Central memory CD8-positive, alpha-beta T cell (primary cell): ENCODE measurements at places on chromosomes 2 and 18.

DNA sequence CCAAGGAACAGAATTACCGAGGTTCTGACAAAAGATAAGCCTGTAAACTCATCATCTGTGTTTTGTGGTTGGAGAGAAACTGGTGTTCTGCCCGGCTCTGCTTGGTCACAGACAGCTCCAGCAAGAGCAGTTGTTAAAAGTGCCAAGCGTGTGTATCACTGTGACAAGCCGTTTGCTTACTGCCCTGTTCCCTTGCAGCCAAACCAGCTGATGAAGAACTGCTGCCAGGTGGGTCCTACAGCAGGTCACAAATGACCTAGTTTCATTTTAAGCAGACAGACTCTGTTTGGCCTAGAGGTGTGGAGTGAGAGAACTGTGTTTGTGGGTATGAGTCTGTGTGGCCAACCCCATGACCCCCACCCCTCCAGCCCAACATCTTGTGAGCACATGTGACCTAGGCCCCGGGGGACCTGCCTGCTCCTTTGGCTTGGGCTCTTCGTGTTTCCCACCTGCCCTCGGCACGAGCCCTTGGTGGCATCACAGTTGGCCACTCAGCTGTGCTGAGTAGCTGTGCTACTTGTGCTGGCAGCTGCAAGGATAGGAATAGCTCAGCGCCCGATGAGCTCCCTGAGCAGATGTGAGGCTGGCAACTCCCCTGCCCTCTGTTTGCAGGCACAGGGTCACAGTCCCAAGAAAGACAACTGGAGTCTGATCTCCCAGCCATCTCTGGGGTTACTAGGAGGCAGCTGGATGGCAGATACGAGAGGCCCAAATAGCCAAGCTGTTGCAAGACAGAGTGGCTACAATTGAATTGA lies 9.7 kb downstream of the OXER1 start:
- no peaks in the 10 kb centered on the region for H3K4me1 ChIP-seq
- peaks cover 1% of the 10 kb centered on the region for H3K36me3 ChIP-seq
- H3K27ac ChIP-seq = no peak overlapping the region

GRCh38 chr2:120206022-120206581 lies 17.1 kb downstream of the TMEM185B start:
- H3K27me3 ChIP-seq = no peaks in the 10 kb centered on the region
- no peaks in the 10 kb centered on the region for H3K4me1 ChIP-seq
- peaks cover 3% of the 10 kb centered on the region for H3K36me3 ChIP-seq
- DNase-seq = no peak

DNA sequence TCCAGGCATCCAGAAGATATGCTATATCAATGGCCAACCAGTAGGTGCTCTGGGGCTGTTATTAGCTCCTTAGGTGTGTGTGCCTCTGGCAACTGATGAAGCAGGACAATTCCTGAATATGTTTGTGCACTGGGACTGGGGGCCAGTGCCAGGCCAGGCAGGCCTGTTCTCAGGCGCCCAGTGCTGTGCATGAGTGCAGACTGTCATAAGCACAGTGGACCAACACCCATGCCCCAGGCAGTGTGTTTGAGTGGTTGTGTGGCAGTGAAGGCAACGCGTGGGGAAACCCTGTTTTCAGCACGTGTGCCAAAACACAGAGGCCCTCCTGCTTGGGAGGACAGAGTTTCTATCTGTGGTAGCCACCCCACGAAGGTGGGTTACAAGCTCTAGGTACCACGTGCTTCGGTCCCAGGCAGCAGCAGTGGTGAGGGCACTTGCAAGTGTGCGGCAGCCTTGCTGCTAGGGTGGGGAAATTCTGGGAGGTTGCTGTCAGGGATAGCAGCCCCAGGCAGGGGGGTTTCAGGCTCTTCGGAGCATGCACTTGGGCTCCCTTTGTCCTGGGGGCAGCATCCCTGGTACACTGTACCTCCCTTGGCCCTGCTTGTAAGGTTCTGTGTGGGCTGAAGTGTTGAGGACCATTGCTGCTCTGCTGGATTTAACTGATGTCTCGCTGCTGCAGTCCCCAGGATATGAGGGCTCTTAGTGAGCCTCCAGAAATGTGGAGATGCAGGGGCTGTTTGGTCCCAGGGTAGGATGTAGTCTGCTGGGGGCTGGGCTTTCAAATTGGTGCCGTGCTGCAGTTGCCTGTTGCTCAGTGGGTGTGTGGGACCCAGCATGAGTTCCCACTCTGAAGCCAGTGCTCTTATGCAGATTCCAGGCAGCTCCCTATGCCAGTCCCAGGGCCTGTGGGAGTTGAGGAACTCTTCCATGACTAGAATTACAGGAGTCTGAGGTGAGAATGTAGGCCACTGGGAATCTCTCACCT lies 280.9 kb downstream of the RPRM start:
- H3K36me3 ChIP-seq = no peaks in the 10 kb centered on the region
- H3K27ac ChIP-seq = no peak overlapping the region
- DNase-seq = no peak
- H3K4me3 ChIP-seq = no peak overlapping the region

DNA sequence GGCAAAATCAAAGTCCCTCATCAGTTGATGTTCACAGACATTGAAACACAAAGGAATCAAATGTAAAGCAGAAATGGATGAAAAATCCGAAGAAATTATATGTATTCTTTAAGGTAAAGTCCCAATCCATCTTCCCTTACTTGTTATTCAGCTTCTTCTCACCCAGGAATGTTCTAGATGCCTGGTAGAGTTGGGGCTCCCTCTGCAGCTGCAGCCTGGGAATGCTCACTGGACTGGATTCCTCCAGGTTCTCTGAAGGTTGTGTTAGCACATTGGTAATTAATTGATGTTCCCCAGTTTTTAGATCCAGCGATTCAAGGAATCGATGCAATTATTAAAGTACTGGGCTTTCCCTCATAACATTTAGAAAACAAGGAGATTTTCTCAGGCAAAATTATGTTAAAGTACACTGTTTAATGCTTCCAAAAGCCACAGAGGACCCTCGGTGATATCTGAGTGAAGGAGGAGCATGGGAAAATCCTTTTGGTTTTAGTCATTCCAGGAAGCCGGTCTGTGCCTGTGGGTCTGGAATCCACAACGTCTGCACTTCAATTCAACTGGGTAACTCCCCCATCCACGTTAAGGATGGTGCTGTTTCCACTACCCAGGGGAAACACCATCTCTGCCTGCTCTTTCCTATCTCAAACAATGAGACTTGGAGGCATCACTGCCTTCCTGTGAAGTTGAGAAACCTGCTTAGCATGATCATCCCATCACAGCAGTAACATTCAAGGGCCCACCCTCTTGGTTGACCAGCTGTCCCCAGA lies 22.0 kb downstream of the NTSR2 start:
- no peaks in the 10 kb centered on the region for H3K4me1 ChIP-seq
- no peak overlapping the region for H3K4me3 ChIP-seq
- no peak for DNase-seq
- H3K27me3 ChIP-seq = peaks cover 16% of the 10 kb centered on the region
- no peak overlapping the region for H3K27ac ChIP-seq
- H3K36me3 ChIP-seq = no peaks in the 10 kb centered on the region

DNA sequence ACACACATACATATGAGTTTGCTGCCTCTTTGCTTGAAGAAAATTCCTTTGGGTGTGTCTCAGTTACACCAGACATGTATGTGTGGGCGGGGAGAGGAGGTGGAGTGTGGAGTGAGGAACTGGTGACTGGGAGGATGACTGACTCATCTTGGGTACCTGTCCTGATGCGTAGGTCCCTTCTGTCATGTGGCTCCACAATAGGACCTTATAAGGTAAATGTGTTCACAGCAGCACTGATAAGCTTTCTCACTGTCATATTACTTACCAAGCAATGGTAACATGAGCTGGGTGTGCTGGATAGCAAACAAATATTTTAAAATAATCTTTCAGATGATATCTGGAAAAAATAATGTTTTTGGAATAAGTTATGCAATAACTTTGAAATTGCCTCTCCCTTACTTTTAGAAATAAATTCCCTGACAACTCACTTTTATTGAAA lies 45.1 kb downstream of the SLC9A2 start:
- H3K27me3 ChIP-seq = peaks cover 44% of the 10 kb centered on the region
- H3K4me1 ChIP-seq = peaks cover 10% of the 10 kb centered on the region
- no peak for DNase-seq
- no peak overlapping the region for H3K27ac ChIP-seq
- no peaks in the 10 kb centered on the region for H3K36me3 ChIP-seq
- H3K4me3 ChIP-seq = no peak overlapping the region

DNA sequence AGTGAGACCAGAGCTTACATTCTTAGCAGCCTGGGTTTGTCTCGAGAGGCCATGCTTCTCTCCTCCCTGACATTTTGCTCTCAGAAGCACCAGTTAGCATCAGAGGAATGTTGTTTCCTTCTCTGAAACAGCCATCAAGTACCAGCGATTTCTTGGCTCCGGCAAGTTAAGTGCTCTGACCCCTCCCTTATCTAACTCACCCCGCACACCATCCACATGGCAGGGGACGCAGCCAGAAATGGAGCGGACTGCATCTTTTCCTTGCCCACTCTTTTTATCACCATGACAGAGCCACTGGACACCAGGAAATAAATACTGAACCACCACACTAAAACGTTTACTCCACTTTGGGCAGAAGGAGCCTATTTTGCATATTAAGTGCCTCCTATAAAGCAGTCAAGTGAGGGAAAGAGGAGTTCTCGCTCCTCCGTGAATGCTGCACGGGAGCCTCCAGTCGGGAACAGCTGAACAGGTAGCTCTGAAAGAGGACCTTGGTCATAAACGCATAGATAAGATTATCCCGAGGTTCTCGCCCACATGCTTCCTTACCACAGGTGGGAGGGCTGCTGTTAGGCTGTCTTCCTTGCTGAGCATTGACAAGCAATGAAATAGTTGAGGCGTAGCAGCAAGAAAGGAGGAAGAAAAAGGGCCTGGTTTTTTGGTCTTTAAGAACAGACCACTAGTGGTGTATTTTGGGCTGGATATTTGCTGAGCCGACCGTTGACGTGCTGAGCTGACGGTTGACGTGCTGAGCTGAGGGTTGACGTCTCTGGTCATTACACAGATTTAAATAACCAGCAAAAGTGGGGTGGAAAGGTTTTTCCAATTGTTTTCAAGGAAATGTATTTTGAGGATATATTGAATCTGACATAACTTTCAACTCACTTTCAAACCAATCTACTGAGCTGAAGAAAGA lies 71.4 kb upstream of the ITGB6 start:
- no peaks in the 10 kb centered on the region for H3K27me3 ChIP-seq
- peaks cover 46% of the 10 kb centered on the region for H3K36me3 ChIP-seq
- H3K27ac ChIP-seq = peak overlapping the region; percentile 89

- H3K27ac ChIP-seq = no peak overlapping the region
- no peak for DNase-seq
- H3K4me1 ChIP-seq = no peaks in the 10 kb centered on the region
- H3K36me3 ChIP-seq = no peaks in the 10 kb centered on the region
- H3K4me3 ChIP-seq = no peak overlapping the region
Measured at GRCh38 chr2:192029089-192029488, 165.6 kb downstream of the TMEFF2 start.

DNA sequence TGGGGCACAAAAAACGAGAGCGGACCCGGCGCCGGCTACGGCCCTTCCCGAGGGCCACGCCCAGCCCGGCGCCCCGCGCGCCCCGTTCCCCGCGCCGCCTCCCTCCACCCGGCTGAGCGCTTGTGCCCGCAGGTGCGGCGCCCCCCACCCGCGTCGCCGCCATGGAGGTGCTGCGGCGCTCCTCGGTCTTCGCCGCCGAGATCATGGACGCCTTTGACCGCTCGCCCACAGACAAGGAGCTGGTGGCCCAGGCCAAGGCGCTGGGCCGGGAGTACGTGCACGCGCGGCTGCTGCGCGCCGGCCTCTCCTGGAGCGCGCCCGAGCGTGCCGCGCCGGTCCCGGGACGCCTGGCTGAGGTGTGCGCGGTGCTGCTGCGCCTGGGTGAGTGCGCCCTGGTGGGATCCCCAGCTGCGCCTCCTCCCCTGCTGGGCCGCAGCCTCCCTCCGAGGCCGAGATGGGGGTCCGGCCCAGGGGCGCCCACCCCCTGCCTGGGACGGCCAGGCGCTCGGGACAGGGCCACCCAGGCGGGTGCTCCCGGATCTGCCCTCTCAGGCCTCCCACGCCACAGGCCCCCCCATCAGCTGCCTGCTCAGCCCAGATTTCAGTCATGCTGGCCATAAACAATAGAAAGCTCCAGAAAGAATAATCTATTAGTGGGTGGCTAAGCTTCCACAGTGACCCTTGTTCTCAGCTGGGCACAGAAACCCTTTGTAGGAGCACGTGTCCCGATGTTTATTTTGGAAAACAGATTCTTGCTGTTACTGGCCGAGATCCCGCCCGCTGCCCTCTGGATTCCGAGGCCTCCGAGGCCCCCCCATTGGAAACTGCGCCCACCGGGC lies 997 bp downstream of the BOK start:
- no peak overlapping the region for H3K27ac ChIP-seq
- H3K4me3 ChIP-seq = peak overlapping the region; percentile 58
- peaks cover 1% of the 10 kb centered on the region for H3K36me3 ChIP-seq
- H3K27me3 ChIP-seq = peaks cover 30% of the 10 kb centered on the region
- H3K4me1 ChIP-seq = peaks cover 4% of the 10 kb centered on the region

DNA sequence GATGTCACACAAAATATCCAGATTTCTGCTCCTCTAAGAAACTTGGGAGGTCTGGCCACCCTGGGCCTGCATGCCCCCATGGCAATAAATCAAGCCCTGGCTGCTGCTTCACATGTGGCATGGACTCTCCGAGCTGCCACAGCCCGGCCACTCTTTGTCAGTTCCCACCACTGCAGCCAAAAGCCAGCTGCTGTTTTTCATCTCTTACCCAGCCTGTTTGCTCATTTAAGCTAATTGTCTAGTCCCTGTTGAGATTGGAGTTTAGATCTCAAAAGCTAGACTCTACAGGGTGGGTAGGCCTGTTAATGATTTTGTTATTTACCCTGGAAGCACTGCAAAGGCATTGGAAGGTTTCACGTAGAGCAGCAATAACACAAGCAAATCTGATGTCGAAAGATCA lies 20.9 kb upstream of the ANXA4 start:
- no peaks in the 10 kb centered on the region for H3K27me3 ChIP-seq
- no peak overlapping the region for H3K27ac ChIP-seq
- H3K4me1 ChIP-seq = peaks cover 5% of the 10 kb centered on the region
- H3K4me3 ChIP-seq = no peak overlapping the region
- H3K36me3 ChIP-seq = no peaks in the 10 kb centered on the region

GRCh38 chr2:220489121-220489520 lies 861.7 kb downstream of the SLC4A3 start:
- H3K27me3 ChIP-seq = no peaks in the 10 kb centered on the region
- DNase-seq = no peak
- no peak overlapping the region for H3K4me3 ChIP-seq
- H3K4me1 ChIP-seq = no peaks in the 10 kb centered on the region
- H3K36me3 ChIP-seq = peaks cover 2% of the 10 kb centered on the region
